Lung (tissue), 17 donors: ENCODE measurements at places on chromosomes 13 and 19.

- no peak for DNase-seq
These were observed 316.4 kb downstream of the GPC5 start for GRCh38 chr13:91714855-91715254.

- DNase-seq: no peak
These were observed 903.4 kb upstream of the SLC10A2 start for GRCh38 chr13:103969520-103970050.

DNA sequence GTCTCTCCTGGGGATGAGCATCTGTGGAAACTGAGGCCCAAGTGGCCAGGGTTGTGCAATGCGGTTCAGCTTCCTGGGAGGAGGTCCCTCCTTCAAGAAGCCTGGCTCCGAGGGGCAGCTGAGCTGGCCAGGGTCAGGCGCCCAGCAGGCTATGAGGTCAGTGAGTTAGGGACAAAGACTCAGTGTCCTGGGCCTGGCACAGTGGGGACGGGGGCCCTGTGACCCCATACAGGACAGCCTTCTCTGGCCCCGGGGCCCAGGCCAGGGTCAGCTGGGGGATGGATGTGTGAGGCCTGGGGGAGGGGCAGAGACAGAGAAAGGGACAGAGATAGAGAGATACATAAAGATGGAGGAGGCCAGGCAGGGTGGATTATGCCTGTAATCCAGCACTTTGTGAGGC is 3.0 kb upstream of the IL12RB1 start:
- no peak for DNase-seq

GRCh38 chr13:113581871-113582270 is 2.7 kb upstream of the TFDP1 start:
- no peak for DNase-seq

GRCh38 chr13:40813667-40814454 is 24.4 kb downstream of the SLC25A15 start:
- no peak for DNase-seq

- DNase-seq: no peak
These were observed 4.9 kb downstream of the ETFB start for GRCh38 chr19:51361239-51361638.

DNA sequence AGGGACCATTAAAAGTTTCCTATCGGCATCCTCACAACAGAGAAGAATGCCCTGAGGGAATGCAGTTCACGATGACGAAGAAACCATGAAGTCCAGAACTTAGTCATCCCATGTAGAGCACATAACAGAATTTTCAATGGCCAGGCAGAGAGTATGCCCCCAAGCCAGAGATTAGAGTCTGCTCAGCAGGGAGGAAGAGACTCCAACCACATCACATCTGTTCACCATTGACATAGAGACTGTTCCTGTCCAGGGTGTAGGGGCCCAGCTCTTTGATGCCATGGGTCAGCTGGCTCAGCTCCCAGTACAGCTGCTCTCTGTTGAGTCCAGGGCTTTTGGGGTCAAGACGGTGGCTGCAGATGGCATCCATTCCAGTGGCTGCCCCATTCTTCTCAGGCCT is 68.2 kb downstream of the MBD3L1 start:
- DNase-seq: no peak
